ENCODE measurements at places on chromosomes 6 and 20.

DNA sequence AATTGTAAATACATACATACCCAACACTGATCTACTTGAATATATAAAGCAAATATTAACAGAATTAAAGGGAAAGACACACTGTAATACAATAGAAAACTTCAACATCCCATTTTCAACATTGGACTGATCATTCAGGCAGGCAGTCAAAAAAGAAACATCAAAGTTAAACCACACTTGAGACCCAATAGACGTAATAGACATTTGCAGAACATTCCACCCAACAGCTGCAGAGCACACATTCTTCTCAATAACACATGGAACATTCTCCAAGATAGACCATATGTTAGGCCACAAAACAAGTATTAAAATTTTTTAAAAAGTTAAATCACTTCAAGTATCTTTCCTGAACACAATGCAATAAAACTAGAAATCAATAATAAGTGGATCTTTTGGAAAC lies 698.2 kb downstream of the COL12A1 start:
- DNase-seq: no peak

GRCh38 chr6:153001767-153002612 lies 519 bp downstream of the MTRF1L start:
- peak; percentile 74 for DNase-seq

DNA sequence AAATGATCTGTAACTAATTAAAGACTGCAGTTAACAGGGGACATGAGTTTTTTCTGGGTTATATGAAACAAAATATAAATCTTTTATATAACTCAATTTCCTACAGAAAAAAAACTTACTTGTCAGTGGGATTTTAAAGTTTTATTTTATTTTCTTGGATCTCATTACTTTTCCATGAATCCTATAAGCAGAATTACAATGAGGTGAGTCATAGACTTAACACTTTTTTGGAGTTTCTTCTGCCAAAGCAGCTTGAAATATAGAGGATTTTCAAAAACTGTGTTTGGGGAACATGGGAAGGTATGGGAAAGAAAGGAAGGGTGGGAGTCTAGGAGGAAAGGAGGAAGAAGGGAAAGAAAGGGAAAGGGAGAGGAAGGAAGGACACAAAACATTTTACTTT lies 130.7 kb downstream of the AIG1 start:
- DNase-seq: no peak

DNA sequence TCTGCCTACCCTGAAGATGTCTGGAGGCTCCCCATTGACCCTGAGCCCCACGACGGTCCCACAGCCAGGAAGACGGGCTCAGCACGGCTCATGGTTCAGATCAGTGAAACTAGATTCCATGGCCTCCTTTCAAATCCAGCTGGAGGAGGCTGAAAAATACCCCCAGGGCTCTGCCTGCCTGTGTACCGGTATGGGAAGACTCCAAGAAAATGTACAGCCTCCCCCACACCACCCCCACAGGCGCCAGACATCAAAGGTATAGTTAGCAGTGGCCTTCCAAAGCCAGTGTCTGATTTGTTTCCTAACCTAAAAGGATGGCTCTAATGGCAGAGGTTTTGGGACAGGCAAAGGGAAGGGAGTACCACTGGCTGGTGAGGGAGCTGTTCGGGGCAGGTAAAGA lies 86.2 kb upstream of the SNAP25 start:
- no peak for DNase-seq

GRCh38 chr6:112231164-112231563 lies 23.2 kb downstream of the LAMA4 start:
- DNase-seq: no peak

DNA sequence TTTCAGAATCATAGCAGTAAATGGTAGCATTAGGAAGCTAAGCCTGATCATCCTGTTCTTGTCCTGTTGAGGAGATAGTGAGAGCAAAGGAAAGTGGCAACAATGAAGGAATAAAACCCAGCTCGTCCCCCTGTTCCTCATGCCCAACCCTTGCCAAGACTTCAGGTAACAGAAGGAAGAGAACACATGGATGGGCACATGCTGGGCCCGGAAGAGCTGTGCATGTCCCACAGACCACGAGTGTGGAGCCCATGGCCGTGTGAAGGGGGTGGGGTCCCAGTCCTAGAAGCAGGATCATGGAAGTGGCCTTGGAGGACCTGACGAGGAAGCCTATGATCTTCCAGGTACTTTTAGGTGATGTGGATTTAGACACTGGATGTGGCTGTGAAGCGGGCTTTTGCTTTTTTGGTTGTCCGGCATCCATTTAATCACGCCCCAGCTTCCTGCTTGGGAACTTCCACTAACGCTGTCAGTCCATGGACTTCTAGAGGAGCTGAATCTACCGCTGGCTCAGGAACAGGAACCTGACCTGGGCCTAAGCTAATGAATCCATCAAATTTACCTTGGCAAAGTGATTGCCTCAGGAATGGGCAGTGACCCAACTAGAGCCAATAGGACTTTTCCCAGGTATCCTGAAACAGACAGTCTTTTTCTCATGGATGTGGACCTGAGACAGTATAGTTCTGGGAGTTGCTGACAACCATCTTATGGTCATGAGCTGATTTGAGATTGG lies 79.3 kb upstream of the ARMC2 start:
- DNase-seq: no peak
